ENCODE measurements at places on chromosomes 3 and 15.

- DNase-seq = no peak
Measured at GRCh38 chr3:98532275-98532637, 478 bp downstream of the GPR15 start.

GRCh38 chr3:10961921-10962320 is 30.6 kb upstream of the SLC6A1 start:
- no peak for DNase-seq

- DNase-seq = no peak
Measured at GRCh38 chr15:91549581-91549980, 303.9 kb upstream of the SLCO3A1 start.

DNA sequence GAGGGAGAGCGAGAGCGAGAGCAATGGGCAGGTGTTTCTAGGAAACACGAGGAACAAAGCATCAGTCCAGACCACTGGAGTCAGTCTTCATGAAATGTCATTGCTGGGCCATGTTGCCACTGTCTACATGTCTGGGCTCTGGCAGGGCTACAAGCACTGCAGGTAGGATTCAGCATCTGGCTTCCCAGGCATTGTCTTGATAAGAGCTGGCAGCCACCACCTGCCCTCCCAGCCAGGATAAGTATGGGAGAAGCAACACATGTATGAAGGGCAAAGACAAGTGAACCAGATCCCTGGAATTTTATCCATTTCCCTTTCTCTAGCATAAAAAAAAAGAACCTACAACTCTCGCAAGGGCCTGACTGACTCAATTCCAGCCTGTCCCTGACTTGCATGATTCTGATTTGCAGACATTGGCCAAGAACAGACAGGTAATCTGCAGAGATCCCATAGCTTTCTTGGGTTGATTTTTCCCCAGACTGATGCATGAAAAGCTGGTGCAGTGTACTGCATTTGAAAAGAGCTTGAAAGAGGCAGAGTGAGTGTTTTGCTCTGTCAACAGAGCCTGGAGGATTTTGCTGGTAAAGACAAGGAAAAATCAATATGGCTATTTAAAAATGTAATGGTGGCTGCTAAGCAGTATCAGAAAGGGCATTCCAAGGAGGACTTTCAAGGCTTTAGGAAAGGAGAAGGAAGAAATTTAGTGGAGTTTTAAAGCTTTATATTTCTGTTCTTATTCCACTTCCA is 157.2 kb upstream of the MYRIP start:
- DNase-seq = no peak

- no peak for DNase-seq
Measured at GRCh38 chr3:145815707-145816413, 345.1 kb downstream of the PLOD2 start.

DNA sequence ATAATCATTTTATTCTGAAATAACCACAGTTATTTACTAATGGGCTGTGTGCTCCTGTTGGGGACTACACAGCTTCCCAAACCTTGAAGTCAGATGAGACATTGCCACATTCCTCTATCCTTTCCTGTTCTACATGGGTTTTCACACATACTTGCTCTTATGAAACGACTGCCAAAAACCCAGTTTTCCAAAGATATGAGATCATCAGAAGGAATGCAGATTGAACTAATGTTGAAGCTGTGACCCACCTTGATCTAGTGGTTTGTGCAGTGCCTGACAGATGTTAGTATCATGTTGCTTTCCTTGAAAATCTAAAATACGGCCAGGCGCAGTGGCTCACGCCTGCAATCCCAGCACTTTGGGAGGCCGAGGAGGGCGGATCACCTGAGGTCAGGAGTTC is 144.6 kb downstream of the VGLL4 start:
- DNase-seq = peak; percentile 97

DNA sequence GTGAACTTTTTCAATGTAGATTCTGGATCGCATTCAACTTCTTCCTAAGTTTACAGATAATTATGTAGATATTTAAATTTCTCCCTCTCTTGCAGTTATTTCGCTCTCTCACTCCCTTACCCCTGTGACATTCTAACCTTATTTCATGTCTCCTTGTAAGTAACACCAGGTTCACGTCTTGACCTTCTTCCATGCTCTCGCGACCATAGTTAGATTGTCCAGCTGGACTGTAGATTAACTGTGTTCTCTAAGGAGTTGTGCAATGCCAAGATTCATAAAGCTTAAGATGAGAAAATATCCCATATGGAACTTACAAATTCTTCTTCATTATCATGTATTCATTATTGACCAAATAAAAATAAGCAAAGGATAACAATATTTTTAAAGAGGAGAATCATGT is 430.5 kb downstream of the GABRG3 start:
- no peak for DNase-seq

DNA sequence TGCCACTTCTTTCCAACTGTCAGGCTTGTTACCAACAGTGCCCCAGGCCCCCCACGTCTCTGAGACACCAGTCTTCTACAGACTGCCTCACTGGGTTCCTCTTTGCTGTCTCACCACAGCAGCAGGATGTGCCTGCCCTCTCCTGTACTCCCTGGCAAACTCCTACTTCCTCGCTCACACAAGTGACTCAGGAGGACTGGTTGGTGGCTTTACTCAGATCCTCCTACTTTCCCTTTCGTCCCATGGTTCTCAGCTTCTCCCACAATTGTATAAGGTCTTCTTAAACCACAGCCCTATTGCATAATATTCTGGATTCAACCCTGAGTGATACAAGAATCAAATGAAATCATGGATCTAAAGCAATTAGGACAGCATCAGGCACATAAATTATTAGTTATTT is 246.6 kb upstream of the PROK2 start:
- DNase-seq = peak; percentile 48

- no peak for DNase-seq
Measured at GRCh38 chr15:51888593-51889195, 59.2 kb downstream of the TMOD3 start.
